Stimulated activated CD4-positive, alpha-beta T cell treated with anti-CD3 and anti-CD28 coated beads, Interleukin-15, amount 100 ng/mL, for 1 hour (primary cell): ENCODE measurements at places on chromosomes 3 and 15.
A peak's percentile ranks its signal among the peaks of the same experiment; 100 is the strongest.

- DNase-seq = no peak
These were observed 209.9 kb upstream of the ROPN1 start for GRCh38 chr3:124201786-124202185.

DNA sequence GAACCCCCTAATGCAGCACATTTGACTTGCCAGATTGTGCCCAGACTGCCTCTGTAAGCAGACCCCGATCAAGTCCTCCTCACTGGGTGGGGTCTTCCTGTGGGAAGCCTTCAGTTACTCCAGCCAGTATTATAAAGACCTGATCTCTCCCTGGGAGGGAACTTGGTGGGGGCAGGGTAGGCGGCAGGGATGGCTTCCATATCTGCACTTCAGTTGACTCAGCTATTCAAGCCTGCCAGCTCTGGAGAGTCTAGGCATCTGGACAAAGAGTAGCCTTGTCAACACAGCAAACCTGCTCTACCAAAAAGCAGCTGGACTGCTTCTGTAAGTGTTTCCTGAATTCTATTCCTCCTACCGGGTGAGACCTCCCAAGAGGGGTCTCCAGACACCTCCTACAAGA, 21.0 kb upstream of the SLC25A38 start:
- no peak for DNase-seq

DNA sequence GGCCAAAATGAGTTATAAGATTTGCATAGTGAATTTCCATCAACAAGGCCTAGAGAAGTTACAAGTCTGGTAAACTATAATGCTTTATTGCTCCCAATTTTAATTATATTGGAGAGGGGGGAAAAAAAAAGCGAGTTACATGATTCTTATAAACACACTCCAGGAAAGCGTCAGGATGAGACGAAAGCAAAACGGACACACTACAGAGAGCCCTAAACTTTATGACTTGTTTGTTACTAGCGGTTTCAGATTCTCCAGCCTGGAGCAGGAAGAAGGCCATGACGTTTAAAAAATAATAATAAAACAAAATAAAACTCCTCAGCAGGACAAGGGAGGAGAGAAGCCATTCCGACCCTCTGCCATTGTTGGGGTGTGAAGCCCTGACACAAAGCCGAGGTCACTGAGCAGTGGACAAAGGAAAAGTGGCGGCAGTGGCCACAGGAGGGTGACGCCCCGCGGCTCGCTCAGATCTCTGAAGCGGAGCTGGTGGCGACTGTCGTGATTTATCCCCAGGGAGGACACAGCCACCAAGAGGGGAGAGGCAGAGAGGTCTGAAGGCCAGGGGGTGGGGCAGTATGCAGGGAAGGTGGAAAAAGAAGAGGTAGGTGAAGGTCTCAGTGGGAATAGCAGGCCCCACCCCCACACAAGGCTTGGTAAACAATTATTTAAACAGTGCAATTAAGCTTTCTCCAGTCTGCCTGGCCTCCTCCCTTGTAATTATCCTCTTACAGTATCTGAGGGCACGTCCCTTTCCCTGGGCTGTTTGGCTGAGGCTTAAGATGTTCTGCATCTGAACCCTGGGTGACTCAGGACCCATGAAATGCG, 45.3 kb downstream of the ADAMTS9 start:
- no peak for DNase-seq

DNA sequence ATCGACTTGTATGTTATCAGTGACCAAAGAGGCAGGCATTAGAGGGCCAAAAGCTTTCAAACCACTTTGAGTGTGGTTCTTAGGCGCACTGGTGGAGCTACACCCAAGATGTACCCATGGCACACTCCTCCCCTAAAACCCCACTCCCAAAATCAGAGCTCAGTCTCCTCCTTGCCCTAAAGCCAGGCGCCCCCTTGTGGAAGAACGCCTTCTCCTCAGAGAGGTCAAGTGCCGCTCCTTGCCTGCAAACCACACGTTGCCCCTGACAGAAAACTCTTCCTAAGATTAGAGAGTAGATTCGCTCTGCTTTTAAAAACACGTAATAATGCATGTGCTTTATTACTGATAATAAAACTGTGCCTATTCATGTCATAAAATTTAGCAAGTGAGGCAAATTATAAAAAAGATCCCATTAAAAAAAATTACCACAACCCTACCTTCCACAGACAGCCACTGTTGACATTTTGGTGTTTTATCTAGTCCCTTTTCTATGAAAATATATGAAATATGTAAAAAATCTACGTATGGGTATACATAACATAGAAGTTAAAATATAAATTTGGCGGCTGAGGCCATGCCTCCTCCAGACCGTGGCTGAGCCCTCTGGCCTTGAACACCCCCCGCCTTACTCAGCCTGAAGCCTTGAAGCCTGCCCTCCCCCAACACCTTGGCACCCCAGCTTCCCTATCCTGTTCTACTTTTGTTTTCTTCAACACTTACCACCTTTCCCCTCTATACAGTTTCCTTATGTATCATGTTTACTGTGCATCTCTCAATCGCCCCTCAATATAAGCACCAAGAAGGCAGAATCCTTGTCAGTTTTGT, 33.5 kb downstream of the BCL2L10 start:
- DNase-seq = peak; percentile 48

DNA sequence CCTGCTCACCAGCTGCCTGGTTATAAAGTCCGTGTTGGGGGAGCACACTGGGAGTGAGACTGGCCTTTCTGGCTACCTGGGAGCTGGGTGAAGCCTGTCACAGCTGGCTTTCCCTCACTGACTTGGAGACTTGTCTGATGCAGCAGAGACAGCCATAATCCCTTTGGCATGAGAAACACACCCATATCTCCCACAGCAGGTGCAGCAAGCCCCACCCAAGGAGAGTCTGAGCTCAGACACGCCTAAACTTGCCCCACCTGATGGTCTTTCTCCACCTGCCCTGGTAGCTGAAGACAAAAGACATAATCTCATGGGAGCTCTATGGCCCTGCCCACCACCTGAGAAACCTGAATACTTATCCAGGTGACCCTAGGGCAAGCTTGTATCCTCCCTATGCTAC, 54.8 kb downstream of the NMD3 start:
- DNase-seq = no peak

DNA sequence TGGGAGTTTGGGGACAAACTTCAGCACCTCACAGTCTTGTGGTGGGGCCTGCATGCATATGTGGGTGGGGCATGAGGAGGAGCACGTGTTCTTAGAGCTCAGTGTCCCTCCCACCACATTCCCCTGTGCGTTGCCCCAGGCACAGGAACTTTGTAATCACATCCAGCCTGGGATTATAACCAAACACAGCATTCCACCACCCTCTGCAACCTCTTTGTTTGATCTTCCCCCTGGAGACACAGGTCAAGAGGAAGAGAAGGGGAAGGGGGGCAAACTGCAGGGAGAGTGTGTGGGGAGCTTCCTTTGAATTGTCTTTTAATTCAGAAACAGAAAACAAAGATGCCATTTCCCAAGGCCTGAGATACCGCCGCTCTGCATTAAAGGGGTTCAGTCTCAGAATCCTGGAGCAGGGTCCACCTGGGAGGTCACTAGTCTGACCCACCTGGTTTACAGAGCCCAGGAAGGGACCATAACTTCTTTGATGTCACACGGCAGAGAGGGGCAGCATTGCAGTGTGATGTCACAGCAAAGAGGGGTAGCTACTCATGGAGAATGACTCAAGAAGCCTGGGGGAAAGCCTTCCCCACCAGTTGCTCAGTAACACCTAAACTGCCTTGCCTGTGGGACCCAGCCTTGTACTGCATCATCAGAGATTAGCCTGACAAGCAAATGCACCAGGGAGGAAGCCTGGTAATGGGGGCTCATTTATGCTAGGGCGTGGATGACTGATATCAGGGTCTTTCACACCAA, 106.3 kb upstream of the RNU6-1 start:
- DNase-seq = no peak

DNA sequence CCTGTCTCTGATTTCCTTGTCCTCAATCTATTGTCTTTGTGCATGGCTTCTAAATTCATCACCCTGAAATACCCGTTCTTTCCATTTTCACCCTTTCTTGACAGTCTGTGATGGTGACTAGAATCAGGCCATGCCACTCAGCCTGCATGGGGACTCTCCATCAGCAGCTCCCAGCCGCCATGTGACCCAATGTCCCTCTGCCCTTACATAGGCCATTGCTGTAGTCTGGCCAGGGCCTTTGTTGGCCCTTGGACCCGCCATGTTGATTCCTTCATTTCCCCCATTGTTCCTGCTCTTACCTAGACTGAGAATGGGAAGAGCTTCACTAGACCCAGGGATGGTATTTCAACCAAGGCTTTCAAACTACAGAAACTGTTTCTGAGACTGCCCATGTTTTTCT, 45.8 kb downstream of the SPSB4 start:
- no peak for DNase-seq

DNA sequence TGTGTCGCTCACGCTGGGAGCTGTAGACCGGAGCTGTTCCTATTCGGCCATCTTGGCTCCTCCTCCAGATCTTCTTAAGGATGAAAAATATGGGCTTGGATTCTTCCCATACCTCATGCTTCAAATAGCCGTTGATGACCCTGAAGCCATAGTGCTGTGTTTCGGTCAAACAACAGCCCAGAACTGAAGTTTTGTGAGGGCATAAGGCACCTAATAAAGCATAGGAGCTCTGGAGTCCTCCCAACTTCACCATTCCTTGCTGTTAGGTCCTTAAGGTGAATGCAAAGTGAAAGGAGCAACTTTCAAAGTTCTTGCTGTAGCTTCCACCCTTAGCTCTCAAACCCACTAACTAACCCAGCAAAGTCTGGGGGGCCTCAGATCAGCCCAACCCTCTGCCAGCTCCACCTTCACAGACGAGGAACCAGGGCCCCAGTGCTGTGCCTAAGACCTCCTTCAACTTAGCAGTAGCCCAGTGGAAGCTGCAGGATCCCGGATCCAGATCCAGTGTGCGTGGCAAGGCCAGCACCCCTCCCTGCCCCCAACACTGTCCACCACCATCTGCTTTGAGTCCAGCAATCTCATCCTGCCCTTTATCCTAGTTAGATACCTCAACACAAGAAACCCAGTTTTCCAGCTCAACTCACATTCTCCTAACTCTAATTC, at the start of gene GRK7:
Gene GRK7 (plus strand): TSS at position 321 of the 663 bp plus-strand sequence. CDS start 14,877 bp downstream, outside the sequence.
- DNase-seq = no peak
